Esophagus squamous epithelium (tissue), 5 donors: ENCODE measurements at places on chromosomes 5 and 9.

DNA sequence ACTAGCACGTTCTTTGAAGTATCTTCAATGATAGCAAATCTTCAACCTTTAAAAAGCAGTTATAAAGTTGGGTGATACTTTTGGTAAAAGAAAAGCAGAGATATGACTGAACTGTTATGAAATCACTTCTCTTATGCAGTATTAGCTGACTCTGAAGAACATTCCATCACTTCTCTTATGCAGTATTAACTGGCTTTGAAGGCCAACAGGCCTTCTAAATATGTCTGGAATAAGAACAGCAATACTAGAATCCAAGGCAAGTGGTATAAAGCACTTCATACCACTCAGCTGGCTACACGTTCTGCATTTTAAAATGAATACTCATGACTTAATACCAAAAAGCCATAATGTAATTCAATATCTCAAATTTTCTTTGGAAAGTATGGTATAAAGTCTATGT lies 17.3 kb downstream of the SKIC3 start:
- DNase-seq: no peak

DNA sequence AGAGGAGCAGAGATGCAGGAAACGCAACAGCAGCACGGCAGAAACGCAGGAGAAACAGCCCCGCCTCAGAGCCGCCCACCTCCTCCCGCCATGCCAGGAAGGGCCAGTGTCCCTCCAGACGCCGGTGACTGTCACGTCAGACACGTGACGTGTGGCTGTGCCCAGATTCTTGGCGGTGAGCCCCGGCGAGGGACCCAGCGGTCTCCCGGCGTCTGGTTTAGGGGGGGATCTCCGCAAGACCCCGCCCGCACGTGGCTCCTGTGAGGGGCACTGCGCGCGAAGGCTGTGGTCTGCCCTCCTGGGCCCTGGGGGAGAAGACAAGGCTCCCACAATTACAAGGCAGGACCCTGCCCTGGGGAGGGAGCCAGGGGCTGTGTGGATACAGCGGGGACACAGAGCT lies 2.4 kb upstream of the LCN8 start:
- no peak for DNase-seq

DNA sequence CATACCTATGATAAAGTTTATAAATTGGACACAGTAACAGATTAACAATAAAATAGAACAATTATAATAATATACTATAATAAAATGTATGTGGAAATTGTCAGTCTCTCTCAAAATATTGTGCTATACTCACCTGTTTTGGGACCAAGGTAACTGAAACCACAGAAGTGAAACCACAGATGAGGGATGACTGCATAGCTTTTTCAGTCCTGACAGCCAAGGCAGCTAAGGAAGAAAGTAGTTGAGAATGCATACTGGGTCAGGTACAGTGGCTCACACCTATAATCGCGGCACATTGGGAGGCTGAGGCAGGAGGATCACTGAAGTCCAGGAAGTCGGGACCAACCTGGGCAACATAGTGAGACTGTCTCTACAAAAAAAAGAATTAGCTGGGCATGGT lies 8.9 kb downstream of the SRP19 start:
- no peak for DNase-seq

GRCh38 chr5:168931638-168932345 lies 352.6 kb upstream of the PANK3 start:
- no peak for DNase-seq

- DNase-seq: no peak
Observed at GRCh38 chr9:115328677-115329076, 210.7 kb upstream of the TNC start.

DNA sequence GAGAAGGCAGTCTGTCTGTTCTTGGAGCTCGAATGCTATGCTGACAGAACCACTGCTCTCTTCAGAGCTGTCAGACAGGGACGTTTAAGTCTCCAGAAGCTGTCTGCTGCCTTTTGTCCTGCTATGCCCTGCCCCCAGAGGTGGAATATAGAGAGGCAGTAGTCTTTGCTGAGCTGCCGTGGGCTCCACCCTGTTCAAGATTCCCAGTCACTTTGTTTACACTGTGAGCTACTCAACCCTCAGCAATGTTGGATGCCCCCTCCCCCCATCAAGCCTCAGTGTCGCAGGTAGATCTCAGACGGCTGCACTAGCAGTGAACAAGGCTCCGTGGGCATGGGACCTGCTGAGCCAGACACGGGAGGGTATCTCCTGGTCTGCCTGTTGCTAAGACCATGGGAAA lies 344.2 kb downstream of the TMEM161B start:
- DNase-seq: no peak

DNA sequence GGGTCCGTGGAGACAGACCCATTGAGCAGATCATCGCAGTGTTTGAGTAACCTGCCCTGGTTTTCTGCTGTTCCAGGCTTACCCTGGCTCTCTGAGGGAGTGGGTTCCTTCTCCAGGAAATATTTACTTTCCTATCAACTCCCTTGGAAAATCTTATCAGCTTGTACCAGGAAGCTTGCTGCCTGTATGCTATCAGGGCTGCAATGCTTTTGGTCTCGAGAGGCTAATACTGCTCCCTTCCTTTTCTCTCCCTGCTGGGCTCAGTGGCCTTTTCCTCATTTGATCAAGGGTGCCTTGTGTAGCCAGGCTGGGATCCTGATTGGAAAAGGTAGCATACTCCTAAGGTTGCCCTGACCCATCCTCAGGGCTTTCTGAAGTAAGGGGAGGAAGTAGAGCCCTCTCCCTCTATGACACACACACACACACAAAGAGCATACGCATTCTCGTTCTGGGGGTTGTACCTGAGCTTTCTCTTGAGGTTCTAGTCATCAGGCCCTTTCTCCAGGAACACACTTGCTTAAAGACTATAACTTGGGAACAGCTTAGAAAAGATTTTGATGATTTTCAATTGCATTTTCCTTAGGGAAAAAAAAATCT lies 41.6 kb downstream of the CYSTM1 start:
- no peak for DNase-seq

GRCh38 chr5:155727512-155728145 lies 599.3 kb upstream of the SGCD start:
- no peak for DNase-seq

GRCh38 chr5:151903243-151903653 lies 21.4 kb downstream of the GLRA1 start:
- no peak for DNase-seq

GRCh38 chr5:150853561-150853960 lies 7.2 kb downstream of the IRGM start:
- DNase-seq: no peak

DNA sequence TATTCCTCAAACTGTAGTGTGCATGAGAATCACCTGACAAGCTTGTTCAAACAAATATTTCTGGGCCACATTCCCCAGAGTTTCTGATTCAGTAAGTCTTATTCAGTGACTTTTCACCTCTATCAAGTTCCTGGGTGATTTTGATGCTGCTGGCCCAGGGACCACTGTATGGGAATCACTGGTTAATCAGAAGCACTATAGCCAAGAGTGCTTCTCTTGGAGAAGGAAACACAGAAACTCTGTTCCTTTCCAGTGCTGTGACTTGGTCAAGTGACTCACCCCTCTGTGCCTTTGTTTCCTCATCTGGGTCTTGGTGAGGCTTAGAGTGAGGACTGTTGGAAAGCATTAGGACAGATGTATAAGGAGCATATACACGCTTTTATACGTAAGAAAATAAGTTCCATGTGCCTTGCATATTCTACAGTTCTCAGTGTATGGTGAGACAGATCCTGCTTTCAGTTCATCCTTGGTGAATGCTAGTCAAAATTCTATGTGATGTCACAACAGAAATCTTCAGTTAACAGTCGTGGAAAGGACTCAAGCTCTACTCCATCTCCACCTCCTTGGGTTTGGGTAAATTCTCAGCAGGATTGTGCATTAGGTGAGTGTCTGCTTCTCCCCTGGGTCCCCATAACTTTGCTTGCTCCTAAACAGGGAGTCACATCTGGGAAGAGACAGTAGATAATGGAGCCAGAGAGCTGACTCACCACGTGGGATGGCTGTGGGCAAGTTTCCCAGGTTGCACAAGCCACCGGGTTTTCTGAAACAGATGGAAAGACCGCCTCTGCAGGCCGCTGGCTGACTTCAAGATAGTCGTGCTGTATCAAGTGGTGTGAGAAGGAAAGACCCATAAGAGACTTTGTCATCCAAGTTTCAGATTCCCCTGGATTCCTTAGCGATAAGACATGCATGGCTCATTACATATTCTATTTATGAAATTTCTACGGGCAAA lies 117.0 kb downstream of the NXNL2 start:
- no peak for DNase-seq

DNA sequence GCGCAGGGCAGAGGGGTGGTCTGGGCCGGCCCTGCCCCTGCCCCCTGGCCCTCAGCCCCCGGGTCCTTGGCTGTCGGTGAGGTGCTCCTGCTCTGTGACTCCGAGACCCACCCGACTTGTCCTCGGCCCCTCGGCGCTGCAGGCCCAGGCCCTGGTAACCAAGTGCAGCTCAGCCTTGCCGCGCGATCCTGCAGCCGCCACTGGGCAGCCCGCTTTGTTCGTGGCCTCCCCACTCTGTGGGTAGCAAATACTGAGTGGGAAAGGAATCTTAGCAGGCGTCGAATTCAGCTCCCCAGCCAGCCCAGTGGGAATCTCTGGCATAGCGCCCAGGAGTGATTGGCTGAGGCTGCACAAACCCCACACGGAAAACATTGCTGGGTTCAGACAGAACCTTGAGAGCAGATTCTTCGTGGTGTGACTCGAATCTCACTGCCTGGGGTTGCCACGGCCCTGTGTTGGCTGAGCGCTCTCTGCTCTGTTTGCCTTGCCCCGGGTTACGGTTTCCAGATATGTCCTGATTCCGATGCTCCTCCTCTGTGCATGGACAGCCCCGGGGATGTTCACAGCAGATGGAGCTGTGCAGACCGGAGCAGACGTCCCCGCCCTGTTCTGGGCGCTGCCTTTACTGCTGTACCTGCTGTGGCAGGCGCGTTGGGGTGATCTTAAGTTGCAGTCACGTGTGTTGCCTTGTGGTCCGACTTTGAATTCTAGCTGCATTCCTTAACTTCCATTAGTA lies 13.4 kb upstream of the EXOC3 start:
- DNase-seq: no peak

- DNase-seq: no peak
Observed at GRCh38 chr5:91352831-91353695, 30.1 kb downstream of the ARRDC3 start.

GRCh38 chr5:122885891-122886290 lies 40.5 kb downstream of the SNX24 start:
- DNase-seq: no peak

DNA sequence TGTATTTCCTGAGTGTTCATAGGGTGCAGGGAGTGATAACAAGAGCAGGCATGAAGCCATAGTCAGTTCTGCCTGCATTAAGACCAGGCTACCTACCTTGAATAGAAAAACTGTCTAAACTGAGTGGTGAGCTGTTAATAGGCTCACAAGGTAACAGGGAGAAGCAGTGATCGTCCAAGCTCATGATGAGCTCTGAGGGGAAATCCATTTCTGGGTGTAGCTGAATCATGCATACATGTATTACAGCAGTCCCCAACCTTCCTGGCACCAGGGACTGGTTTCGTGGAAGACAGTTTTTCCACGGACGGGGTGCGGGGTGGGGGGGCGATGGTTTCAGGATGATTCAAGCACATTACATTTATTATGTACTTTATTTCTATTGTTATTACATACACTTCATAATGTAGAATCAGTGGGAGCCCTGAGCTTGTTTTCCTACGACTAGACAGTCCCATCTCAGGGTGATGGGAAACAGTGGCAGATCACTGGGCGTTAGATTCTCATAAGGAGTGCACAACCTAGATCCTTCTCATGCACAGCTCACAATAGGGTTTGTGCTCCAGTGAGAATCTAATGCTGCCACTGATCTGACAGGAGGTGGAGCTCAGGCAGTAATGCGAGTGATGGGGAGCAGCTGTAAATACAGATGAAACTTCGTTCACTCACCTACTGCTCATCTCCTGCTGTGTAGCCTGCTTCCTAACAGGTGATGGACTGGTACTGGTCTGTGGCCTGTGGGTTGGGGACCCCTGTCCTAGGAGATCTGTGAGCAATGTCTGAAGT lies 100.0 kb upstream of the IL6ST start:
- no peak for DNase-seq

DNA sequence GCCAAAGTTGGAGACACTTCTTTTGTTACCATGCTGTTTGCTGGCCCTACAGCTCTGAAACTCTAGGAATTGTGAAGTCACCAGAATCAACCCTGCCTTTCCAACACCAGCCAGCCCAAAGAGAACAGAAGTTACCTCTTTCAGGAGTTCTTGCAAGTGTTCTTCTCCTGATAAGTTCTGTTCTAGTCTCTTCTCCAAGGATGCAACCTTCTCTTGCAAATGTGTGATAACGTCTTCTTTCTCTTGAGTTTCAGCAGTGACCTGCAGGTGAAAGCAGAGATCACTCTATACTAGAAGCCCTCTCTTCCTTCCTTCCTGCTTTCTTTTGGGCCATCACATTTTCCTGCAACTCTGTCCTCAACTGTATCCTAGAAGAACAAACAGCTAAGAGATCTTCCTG lies 29.1 kb downstream of the GOLGA1 start:
- DNase-seq: no peak

- DNase-seq: no peak
Observed at GRCh38 chr9:15889555-15889954, 336.7 kb downstream of the CCDC171 start.

DNA sequence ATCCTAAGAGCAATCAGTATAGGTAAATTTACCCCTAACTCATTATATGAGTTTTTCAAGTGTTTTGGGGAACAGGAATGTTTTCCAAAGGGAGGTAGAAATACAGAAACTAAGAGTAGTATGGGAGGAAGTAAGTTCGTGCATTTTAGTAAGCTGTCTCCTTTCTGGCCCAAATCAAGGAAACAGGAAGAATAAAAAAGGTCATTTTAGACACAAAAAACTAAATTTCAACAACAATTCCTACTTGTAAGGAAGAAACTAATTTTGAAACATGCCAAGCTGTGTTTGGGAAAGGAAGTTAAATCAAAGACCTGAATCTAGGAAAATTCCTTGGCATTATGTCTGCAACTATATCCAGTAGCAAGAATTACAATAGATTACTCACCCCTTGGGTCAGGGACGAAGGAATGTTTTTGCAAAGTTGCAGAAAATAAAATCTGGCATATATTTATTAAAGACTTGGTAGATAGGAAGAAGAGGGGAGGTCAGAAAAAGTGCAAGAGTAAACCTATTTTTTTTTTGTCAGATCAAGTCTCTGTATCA lies 6.5 kb upstream of the RPS6 start:
- no peak for DNase-seq

DNA sequence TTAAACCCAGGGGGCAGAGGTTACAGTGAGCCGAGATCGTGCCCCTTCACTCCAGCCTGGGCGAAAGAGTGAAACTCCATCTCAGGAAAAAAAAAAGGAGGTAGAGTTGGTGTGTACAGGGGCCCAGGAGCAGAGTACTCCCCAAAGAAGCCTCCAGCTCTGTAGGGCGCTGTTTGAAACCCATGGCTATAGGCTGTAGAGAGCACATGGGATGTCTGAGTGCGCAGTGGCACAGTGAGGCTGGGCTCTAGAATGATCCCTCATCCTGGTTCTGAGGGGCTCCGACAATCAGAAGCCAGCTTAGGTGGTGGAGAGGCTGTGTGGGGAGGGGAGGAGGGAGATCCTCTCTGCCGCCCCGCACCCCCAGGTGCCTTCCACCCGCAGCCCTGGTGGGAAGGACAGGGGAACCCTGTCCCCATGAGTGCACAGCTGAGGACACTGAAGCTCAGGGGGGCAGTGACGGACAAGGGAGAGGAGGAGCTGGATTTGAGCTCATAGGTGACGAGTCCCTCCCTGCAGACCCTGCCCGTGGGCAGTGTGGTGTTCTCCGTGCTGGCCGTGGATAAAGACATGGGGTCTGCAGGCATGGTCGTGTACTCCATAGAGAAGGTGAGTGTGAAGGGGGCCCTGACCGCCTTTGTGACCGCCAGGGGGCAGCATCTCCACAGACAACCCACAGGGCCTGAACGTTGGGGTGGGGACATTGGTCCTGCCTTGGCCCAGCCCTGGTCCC lies 24.6 kb downstream of the CDHR2 start:
- no peak for DNase-seq

- no peak for DNase-seq
Observed at GRCh38 chr5:177491429-177491945, 5.9 kb downstream of the PDLIM7 start.
